ENCODE measurements at places on chromosomes 13 and 19.

- no peak for DNase-seq
These were observed at the start of gene CEACAM4 for GRCh38 chr19:41626877-41627276. Gene CEACAM4, minus strand, starts transcription at chr19:41627074. Its CDS starts 111 bp downstream, at chr19:41626963.

- DNase-seq, result no peak
These were observed 59.5 kb downstream of the MICU2 start for GRCh38 chr13:21544515-21544914.

DNA sequence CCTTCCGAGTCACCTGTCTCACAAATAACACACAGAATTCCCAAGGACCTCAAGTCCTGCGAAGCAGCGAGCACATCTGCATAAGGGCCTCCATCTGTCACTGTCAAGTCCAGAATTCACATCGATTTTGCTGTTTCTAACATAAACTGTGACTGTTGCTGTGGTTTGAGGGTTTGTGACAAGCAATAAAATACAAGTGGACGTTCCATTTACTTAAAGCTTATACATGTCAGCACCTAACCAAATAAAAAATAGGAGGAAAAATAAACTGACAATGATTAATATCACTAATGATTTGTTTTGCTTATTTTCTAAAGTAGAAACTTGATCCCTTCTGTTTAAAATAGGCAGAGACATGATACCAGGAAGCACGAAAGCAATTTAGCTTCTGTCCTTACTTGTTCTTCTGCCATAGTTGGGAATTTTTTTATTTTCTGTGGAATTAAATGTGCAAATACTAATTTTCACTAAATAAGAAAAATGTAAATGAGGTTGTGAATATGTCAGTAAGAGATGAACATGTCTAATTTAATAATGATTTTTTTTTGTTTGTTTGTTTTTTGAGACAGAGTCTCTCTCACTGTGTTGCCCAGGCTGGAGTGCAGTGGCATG lies 279.1 kb downstream of the FGF9 start:
- no peak for DNase-seq

DNA sequence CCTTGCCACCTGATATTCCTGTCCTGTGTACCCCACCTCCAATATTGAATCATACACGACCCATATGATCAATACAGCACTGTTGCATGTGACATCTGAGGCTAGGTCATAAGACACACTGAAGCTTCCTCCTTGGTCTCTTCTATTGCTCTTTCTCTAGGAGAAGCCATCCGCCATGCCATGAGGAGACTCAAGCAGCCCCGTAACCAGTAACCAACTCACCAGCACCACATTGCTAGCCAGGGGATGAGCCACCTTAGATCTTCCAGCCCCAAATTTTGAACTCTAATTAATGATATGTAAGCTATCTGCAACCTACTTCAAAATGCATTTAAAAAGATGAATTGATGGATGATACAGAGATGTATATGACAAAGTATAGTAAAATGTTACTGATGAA lies 28.6 kb downstream of the ZNF557 start:
- DNase-seq, result no peak

- no peak for DNase-seq
These were observed 9.2 kb upstream of the ACP7 start for GRCh38 chr19:39074942-39075341.
